Stimulated activated CD4-positive, alpha-beta T cell treated with anti-CD3 and anti-CD28 coated beads, Interleukin-12 subunit alpha, Interleukin-12 subunit beta, amount 100 ng/mL, for 48 hours (primary cell): ENCODE measurements at places on chromosomes 4 and X.

DNA sequence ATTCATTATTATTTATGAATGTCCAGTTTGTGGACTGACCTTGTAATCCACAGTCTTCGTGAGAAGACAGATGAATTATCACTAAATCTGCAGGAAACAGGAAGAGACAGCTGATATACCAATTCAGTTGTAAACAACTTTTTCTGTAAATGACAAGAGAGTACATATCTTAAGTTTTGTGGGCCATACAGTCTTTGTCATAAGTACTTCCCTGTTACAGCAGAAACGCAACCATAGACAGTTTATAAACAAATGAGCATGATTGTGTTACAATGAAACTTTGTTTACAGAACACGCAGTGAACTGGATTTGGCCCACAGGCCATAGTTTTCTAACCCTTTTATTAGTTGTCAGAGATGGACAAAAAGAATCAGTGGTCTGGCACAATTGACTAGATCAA, 443.4 kb downstream of the PDGFC start:
- DNase-seq: no peak

- no peak for DNase-seq
Measured at GRCh38 chr4:172104539-172104938, 291.3 kb downstream of the GALNTL6 start.

GRCh38 chr4:172514801-172515200, 653.8 kb upstream of the GALNT7 start:
- DNase-seq: no peak

DNA sequence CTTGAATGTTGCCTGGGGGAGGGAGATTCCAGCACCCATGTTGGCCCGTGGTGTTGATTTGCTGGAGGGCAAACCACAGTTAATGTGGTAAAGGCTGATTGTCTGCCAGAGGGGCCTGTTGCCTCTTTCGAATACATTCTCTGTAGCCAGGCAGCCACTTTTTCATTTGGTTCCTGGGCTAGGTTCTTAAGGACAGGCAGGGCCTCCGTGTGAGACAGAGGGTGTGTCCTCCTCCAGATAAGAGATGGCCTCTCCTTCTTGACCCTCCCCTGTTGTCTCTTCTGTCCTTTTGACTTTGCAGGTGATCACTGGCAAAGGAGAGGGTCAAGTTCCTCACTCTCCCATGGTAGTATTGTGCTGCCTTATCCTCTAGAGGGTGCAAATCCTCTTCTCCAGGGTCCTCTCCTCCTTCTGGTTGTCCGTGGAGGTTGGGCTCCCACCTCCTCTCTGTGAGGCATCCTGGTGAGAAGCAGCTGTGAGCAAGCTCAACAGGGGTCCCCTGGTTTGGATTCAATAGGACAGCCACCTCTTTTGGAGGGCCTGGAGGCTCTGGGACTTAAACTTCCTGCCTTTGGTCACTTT, 44.9 kb downstream of the ZNF182 start:
- DNase-seq: no peak

DNA sequence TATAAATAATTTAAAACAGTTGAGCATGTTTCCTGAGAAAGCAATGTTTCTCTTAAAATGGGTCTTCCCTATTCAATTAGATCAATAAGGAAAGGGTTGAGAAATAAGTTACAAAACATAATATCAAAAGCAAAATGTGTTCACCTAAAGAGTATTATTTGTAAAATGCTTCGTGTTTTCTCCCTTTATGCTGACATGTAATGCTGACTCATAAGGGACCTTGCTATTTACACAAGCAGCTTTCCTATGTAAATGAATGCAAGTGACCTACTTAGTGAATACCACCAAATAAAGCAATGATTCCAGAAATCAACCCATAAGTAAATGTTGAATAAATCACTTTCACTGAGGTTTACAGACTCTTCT, 91.5 kb downstream of the ELOVL6 start:
- DNase-seq: no peak

GRCh38 chr4:1767770-1768366, 25.2 kb upstream of the FGFR3 start:
- DNase-seq: peak; percentile 28
